Stimulated activated CD8-positive, alpha-beta memory T cell treated with anti-CD3 and anti-CD28 coated beads, Interleukin-15, amount 100 ng/mL, for 48 hours (primary cell): ENCODE measurements at places on chromosomes 3 and 15.

DNA sequence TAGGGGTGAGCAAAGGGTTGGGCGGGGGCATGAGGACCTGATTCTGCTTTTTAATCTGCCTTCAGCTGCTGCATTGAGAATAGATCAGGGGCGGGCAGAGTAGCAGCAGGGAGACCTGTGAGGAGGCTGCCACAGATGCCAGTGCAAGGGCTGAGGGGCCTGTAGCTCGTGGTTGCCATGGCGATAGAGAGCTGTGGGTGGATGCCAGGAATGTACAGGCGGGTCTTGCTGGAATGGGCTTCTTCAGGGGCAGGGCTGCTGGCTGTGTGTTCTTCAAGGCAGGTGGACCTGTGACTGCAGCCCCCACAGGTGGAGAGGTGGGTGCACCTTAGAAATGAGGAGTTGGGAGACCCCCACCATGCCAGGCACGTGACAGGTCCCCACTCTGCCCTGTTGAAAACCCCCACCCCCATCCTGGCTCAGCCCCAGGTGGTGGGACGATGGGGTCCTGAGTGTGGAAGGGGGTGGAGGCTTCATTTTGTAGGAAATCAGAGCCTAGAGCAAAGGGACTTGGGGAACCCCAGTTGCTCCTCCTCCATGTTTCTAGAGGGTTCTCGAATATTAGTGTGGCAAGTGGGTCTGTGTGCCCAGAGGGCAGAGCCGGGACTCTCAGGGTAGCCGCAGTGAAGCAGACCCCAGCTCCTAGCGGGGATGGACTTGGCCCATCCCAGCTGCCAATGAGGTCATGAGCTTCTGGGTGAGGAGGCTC, 38.3 kb downstream of the SLC6A6 start:
- DNase-seq: no peak

DNA sequence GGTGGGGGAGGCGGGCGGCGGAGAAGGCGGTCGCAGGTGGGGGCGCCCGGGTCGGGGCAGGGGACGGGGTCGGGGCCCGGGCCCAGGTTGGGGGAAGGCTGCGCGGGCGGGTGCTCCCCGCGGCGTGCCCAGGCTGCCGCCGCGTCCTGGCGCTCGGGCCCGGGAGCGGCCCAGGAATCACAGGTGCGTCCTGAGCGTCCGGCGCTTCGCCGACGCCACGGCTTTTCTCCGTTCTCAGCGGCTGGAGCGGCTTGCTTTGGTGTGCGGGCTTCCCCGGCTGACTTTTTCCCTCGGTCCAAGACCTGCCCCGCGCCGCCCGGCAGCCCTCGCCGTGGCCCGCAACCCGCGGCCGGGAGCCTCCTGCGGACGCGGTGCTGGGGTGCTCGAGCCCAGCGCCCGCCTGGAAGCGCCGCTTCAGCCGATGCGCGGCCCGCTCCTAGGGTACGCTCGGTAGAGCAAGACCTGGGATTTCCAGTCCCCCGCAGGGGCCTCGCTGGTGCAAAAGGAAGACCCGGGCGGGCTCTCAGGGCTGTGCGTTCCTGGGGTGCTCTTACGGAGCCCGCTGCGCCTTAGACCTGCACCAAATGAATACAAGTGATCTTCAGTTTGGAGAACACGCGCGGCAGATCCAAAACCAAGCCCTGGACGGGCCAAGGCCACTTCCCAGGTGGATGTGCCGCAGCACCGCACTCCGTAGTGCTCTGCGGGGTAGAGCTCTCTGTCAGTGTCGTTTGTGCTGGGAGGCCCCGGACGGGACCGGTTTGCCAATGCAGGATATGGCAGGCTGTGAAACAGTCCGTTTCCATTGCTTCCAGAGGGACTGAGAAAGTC, 639 bp downstream of the NIPA1 start:
- DNase-seq: no peak

DNA sequence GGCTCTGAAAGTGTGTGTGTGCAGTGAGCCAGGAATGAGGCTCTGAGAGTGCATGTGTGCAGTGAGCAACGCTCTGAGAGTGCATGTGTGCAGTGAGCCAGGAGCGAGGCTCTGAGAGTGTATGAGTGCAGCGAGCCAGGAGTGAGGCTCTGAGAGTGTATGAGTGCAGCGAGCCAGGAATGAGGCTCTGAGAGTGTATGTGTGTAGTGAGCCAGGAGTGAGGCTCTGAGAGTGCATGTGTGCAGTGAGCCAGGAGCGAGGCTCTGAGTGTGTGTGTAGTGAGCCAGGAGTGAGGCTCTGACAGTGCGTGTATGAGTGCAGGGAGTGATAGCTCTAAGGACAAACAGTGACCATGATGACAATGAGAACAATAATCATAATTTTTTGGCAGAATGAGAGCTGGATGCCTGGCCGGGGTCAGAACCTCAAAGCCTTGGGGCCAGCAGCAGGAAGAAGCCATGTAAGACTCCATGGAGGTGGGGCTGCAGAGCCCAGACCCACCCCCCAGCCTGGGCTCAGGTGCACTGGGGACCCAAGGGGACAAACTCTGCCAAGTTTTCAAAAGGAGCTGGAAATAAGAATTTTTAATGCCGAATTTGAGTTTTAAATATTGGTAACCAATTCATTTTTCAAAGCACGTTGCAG, 85.7 kb upstream of the PRR20G start:
- no peak for DNase-seq

DNA sequence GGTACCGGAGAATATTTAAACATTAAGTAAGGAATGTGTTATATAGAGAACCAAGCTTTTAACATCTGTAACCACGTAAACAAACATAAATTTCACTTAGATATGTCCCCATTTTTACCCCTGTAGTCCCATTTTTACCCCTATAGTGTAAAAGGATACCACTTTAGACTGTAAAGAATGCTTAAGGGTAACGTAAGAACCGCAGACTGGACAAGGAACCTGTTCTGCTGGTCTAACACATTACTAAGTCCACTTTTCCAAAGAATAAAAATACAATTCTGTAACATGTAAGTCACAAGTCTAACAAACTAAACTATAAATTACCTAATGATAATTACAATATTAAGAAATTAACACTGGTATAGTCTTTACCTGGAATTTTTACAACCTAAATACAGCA, 2.9 kb downstream of the SLC12A6 start:
- no peak for DNase-seq

DNA sequence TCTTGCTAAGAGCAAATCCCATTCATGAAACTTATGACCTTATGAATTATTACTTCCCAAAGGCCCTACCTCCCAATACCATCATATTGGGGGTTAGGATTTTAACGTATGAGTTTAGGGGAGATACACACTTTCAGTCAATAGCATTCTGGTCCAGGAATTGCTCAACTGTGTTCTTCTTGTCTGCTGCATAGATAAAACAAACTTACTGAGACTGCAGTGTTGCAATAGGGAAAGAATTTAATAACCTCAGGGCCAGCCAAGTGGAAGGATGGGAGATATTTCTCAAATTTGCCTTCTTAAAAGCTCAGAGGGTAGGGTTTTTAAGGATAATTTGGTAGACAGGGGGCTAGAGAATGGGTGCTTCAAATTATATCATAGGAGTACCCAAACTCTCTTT, 625.8 kb downstream of the OTOL1 start:
- DNase-seq: no peak

DNA sequence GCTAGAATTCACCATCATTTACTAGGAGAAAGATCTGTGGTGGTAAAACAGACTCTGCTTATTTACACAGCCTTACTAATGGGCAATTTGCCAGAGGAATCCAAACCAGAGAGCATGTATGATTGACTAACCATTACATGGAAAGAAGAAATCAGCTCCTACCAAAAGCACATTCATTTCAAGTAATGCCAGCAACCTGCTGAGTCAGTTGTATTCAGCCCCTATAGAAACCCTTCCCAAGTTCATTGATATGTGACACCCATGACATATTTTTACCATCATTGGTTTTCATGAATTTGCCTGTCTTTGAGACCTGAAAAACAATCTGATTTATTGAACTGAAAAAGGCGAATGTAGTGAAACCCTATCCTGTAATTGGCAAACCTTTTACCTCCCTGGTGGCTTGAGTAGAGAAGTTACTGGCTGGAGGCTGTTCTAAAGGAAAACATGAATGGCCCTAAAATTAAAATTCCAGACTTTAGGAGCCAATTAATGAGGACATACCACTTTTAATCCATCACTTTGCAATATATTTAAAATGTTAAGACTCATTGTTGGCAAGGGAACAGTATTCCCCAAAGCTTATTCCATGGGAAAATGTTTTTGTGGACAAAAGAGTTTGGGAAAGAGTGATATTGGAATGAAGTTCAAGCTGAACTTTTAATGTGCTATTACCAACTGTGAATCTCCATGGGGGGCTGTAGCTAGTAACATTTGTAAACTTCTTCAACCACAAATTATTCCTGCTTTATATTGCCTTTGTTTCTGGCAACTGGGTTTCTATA, 542.9 kb downstream of the FHIT start:
- DNase-seq: no peak

DNA sequence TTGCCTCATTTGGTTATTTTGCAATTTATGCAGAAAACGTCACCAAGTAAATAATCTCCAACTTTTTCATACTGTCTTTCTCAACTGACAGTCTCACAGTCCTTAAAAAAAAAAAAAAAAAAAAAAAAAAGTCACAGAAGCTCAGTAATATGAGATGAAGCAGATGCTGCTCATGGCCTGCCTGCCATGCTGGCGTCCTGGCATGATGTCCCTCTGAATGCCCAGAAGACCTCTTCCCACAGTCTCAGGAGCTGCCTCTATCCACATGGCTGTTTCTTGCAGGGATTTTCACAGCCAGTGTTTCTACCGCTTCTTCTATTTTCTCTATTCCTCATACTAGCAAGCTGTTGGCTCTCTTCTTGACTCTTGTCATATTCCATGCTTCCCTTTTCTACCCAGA, 87.7 kb downstream of the TGFBR2 start:
- no peak for DNase-seq

- no peak for DNase-seq
Measured at GRCh38 chr3:69766638-69767037, 27.4 kb downstream of the MITF start.

DNA sequence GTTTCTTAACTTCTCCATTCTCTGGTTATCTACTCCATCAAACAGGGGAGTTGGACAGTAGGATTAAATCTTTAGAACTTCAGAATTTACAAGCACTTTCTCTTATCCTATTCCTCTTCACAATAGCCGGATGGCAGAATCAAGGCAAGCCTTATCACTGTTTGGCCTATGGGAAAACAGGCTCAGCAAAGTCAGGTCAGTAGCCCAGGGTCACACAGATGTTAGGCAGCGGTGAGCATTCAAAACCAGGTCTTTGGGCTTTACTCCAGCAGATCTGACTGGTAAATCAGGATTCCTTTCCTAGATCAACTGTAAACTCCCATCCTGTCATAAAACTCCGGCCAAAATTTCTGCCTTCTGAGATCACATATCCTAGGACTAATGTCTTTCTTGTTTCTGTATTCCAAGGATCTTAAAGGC, 258.4 kb downstream of the OPA1 start:
- no peak for DNase-seq

DNA sequence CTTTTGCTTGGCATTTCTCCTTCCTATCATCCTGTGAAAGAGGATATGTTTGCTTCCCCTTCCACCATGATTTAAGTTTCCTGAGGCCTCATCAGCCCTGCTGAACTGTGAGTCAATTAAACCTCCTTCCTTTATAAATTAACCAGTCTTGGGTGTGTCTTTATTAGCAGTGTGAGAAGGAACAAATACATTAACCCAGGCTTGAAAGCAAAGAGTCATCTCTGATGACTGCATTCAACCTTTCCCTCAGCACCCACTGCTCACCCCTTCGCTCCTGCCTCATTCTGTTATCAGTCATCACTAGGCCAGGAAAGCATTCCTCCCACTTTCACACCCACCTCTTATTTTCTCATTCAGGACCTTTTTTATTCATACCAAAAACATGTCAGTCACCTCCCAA, 59.6 kb upstream of the CASR start:
- no peak for DNase-seq
